Kidney glomerular epithelial cell (primary cell): ENCODE measurements at places on chromosomes 3 and 15.

- no peak for DNase-seq
These were observed 55.9 kb downstream of the MDFIC2 start for GRCh38 chr3:70256566-70256965.

DNA sequence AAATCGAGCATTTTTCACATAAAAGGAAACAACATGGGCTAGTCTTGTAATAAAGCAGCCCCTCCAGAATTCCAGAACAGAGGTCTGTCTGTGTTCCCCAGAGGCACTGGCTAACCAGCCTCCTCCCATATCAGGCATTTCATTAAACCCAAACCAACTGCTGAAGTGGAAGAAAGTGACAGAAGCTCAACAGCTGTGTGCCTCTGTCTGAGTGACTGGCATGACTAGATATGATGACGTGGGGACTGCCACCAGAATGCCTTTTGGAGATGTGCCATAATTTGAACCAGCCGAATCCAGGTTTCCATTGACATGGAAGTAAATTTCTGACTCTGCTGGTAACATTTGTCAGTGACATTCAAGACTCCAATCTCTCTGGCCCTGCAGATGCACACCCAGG lies 8.7 kb downstream of the LIMD1 start:
- DNase-seq, result no peak

- DNase-seq, result no peak
These were observed 22.5 kb upstream of the VPS8 start for GRCh38 chr3:184789314-184789998.

DNA sequence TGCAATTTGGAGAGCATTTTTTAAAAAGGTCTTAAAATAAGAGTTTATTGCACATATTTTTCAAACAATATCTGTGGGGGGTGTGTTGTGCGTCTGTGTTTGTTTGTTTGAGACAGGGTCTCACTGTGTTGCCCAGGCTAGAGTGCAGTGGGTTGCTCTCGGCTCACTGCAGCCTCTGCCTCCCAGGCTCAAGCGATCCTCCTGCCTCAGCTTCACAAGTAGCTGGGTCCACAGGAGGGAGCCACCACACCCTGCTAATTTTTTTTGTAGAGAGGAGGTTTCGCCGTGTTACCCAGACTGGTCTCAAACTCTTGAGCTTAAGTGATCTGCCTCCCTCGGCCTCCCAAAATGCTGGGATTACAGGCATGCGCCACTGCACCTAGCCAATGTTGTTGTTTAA lies 2.7 kb downstream of the MLF1 start:
- no peak for DNase-seq

DNA sequence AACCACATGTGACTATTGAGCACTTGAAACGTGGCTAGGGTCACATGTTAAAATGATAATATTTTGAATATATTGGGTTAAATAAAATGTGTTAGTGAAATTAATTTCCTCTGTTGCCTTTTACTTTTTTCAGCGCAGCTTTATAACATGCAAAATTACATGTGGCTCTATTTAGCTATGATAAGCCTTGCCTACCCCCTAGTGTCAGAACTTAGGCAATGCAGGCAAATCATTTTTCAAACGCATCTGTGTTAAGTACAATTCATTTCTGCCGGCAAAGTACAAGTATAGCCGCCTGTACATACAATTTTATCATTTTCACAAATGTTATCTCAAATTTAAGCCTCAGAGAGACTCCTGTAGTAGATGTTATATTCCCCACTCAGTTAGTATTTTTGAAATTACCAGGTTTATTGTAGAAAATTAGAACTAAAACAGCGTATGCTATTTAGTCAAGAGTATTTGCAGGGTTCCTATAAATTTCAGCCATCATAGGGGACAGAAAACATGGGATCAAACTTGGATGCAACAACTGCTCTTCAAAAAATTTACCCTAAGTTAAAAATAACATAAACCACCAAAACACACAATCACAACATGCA lies 56.1 kb downstream of the TAFA4 start:
- peak; percentile 42 for DNase-seq

GRCh38 chr15:29207758-29208108 lies 61.9 kb downstream of the NSMCE3 start:
- DNase-seq, result no peak

DNA sequence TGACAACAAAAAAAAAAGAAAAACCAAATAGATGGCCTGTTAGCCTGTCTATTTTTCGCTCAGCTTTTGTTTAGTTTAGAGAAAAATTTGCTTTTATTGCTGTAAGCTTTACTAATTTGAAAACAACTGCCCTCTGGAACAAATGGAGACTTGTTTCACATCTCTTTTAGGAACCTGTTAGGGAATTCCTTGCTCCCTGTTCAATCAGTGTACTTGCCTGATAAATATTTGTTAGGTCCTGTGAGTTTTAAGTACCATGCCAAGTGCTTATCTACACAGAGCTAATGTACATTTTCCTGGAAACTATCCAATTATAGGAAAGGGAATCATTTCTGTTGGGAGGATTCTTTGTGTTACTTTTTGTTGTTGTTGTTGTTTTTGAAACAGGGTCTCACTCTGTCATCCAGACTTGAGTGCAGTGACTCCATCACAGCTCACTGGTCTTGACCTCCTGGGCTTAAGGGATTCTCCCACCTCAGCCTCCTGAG lies 3.5 kb upstream of the LIPH start:
- no peak for DNase-seq

DNA sequence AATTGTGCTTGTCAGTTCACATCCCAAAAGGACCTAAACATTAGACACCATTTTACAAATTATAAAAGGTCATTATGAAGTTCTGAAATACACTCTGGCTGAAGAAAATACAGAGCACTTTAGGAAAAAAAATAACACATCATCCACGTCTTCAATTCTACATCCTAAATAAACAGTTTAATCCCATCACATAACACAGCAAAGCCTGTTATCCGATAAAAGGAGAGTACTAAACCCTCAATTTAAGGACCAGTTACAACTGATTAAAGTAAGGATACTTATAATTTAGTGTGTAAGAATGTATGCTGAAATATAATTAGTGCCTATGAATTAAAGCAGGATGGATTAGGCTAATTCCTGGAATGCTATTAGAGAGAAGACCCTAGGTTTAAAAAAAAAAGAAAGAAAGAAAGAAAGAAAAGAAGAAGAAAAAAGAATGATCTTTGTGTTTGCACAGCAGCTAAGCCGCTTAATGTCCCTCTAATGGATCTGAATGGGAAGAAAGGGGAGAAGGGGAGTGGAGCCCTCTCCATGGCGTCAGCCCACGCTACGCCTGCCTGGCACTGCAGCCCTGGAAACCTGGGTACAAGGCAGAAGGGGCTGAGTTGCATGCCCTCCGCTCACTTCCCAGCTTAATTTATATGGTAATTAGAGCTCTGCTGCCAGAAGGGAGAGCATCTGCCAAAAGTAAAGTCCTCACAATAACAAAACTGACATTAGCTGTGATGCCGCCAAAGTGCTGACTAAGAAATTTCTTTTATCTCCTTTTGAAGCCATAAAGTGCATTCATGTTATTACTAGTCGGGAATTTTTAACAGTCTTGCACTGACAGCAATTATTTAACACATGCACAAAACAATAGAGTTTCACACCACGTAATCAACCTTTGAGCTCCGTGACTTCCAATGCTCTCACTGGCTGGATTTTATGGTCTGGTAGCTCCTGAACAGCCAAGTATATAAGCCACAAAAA lies 90.0 kb downstream of the FSIP1 start:
- peak; percentile 92 for DNase-seq

GRCh38 chr3:69458803-69459365 lies 73.0 kb upstream of the FRMD4B start:
- DNase-seq, result no peak

DNA sequence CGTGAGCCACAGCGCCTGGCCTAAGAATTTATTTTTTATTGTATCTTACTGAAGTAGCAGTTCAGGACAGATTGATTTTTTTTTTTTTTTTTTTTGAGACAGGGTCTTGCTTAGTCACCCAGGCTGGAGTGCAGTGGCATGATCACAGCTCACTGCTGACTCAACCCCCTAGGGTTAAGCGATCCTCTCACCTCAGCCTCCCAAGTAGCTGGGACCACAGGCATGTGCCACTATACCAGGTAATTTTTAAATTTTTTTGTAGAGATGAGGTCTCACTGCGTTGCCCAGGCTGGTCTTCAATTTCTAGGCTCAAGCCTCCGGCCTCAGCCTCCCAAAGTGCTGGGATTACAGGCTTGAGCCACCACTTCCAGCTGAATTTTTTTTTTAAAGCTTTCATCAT lies 99.8 kb upstream of the HERC1 start:
- DNase-seq, result peak; percentile 12

GRCh38 chr3:157647820-157648219 lies 144.6 kb upstream of the VEPH1 start:
- DNase-seq, result no peak
